GM12864 (cell line): ENCODE measurements at places on chromosomes 4 and X.

- no peak for DNase-seq
Measured at GRCh38 chr4:38582889-38583470, 81.0 kb upstream of the KLF3 start.

DNA sequence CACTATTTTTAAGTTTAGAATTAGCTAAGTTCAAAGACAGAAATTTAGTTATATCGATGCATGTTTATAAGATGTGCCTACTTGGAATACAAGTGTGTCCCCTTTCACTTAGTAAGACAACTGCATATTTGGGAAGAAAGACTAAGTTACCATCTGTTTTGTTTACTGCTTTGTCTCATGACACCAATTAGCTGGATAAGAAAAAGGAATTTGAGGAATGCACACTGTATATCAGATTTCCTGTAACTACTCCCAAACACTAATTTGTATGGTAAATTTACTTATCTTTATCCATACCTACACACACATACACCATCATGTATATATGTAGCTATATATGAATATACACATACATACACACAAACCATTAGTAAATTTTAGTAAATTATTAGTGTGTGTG is 1442.8 kb upstream of the IGFBP7 start:
- no peak for DNase-seq

DNA sequence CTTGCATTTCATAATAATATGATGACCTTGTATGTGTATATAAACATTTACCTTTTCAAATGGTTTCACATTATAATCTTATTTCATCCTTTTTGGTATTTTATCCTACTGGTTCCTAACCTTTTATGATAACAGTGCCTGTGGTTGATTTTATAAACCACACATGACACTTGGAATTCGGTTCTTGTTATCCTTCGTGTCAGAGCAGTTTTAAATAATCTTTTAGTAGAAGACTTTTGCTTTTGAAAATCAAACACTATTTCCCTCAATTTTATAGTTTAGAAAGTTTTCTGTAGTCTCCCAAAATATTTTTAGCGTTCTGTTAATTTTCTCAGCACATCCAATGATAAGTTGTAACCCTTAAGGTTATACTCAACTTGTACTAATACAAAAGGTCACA is 676.8 kb downstream of the RAPGEF2 start:
- DNase-seq = no peak

DNA sequence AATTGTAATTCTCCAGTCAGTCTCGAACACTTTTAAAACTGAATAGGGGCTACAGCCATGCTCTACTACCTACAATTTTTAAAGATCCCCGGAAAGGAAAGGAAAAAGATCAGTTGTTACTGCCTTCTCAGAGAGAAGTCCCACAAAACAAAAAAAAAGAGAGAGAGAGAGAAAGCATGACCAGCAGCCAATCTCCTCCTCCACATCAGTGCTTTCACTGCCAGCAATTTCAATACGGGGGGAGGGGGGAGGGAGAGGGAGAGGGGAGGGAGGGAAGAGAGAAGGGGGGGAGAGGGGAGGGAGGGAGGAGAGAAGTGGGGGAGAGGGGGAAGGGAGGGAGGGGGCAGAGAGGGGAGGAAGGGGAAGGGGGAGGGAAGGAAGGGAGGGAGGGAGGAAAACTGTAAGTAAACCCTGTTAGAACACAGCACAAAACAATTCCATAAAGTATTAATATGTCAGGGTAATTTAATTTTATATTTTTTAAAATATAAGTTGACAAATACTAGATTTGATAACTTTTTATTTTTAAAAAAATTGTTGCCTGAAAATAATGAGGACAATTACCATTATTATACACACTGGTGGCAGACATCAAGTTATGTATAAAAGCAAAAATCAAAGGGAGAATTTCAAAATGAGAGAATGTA is 108.0 kb downstream of the LRBA start:
- no peak for DNase-seq

DNA sequence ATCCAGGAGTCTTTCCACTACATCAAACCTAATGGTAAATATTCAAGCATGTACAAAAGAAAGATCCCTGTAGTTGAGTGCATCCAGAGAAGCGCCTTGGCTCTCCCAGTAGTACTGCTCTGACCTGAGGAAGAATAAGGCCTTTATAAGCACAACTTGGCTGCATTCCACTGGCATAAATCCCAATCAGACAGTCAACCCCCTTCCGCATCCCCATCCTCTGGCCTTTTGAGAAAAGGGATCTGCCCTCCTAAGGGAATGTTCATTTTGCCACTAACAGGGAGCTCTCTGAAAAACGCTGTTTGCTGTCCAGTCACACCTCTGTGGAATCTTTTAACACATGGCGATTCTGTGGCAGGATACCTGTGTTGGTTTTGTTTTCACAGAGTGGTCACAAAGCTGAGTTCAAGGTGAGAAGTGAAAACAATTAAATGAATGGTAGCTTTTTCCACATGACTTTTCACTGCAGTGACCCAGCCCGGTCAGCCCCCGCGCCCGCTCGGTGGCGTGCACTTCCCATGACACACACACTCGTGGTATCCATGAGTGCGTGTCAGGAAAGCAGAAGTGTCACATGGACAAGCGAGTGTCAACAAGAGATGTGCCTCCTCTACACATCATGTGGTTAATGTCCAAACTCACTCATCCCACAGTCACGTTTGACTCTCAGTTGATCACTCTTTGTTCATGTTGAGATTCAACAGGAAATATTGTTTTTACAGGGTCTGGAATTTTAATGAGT is 112.2 kb upstream of the ENPP6 start:
- DNase-seq = no peak

DNA sequence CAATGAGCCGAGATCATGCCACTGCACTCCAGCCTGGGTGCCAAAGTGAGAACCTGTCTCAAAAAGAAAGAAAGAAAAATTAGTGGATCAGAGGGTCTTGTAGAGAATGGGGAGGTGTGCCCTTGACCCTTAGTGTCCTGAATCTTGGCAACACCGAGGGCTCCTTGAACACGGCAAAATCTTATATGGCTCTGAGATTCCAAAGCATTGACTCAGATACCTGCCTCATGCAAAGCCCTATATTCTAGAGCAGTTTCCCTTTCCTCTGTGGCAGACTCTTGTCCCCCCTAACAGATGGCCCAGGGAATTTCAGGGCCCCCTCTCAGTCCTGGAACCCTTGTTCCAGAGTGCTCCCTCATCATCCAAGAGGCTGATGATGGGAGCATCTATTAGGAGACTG is 6.8 kb downstream of the CLDN2 start:
- DNase-seq = no peak

- DNase-seq = no peak
Measured at GRCh38 chrX:129836827-129837226, 6.9 kb downstream of the ZDHHC9 start.

GRCh38 chr4:118930255-118930654 is 41.6 kb downstream of the SYNPO2 start:
- no peak for DNase-seq

- DNase-seq = no peak
Measured at GRCh38 chr4:142452161-142452855, 393.8 kb downstream of the INPP4B start.

DNA sequence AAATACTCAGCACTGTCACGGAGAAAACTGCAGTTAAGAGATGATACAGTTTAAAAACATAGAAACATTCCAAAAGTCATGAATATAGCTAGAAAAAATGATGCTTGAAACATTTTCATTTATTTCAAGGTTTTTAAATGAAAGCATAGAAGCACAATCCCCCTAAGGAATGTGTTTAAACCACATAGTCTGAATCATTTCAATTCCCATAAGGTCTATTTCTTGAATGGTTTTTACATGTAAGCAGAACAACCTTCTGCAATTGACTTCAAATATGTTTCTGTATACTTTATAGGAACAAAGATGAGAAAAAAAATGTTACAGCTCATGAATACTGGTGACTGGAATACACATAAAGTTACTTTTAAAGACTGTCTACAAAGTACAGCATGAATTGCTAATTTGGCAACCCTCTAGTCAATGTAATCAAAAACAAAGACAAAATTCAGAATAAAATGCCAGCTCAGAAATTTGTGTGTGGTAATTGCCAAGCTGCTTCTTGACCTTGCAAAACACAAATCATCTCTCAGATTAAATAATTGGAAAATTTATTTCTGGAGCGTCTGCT is 886.4 kb upstream of the ADGRL3 start:
- no peak for DNase-seq

DNA sequence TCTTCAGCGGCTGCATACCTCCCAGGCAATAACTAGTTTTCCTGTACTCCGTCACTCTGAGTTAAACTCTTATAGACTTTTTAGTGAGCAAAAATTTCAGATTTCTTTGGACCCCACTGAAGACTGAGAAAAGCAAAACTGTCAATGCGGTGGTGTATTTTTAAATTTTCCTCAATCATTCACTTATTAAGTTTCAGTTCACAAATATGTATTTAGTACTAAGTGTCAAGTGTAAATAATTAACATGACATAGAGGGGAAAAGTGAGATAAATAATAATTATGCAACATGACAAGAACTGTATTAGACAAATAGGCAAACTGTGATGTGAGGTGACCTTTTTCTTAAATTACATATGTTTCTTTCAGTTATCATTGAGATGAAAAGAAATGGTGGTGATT is 124.4 kb downstream of the NAF1 start:
- DNase-seq = no peak

- DNase-seq = no peak
Measured at GRCh38 chr4:5162909-5163508, 111.7 kb downstream of the STK32B start.

- DNase-seq = no peak
Measured at GRCh38 chr4:77232653-77233052, 75.6 kb downstream of the CCNG2 start.

DNA sequence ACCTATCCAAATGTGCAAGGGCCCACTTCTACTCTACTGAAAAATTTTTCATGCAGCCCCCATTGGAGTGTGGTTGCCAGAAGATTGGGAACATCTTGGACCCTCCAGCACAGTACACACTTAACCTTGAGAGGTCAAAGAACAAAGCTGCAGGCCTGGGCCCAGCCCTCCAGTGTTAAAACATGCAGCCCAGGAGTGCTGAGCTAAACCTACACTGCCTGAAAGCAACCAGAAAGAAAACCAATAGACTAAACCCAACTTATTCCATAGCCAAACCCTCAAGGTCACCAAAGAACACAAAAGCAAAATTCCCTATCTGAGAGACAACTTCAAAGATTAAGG is 47.9 kb downstream of the TECRL start:
- no peak for DNase-seq

DNA sequence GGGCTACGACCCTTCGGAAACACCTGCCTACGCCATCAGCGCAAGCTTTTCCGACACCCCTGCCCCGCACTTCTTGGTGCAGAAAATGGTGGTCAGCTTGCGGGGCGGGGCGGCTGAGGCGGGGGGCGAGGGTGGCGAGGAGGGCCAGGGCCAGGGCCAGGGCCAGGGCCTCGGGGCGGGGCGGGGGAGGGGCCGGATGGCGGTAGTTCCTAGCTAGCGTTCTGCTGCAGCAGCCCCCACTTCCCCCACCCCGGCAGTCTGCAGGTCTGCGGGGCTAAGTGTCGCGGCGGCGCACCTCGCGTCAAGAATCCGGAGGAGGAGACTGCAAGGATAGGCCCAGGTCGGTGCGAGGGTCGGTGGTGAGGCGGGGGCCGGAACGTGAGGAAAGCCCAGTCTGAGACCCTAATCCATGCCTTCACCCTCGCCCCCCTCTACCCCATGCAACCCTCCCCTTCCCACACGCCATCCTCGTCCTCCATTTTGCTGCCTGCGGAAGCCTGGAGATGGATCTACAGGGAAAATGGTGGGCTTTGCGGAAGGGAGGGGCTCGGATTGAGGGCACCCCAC is 600 bp downstream of the BEX4 start:
- no peak for DNase-seq

- no peak for DNase-seq
Measured at GRCh38 chrX:154809939-154810665, 4.8 kb upstream of the MPP1 start.

- no peak for DNase-seq
Measured at GRCh38 chr4:101711590-101712260, 78.8 kb upstream of the BANK1 start.

DNA sequence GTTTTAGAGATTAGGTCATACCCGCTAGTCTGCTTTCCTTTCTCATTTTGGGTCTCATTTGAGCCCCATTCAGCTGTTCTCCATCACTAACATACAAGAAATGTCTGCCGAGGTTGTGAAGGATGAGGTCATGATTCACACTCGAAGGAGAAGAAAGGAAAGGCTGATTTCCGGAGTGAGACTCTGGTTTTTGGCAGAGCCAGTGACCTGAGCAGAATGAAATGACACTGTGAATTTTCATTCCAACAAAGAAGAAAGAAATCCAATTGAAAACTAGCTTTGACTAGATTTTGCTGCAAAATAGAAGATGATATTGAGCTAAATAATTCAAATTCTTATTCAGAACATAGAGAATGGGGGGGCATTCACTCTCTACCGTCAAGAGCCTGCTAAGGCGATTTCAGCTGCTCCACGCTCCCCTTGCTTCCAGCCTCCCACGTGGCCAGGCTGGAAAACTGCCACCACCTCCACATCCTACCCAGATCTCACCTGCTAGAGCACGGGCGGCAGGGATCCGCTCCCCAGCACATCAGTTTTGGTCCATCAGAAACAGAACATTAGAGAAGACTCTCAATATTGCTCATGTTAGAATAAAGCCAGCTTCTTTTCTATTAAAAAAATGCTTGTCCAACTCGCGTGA is 39.0 kb downstream of the F11 start:
- no peak for DNase-seq

- DNase-seq = no peak
Measured at GRCh38 chrX:115940888-115941332, 229.6 kb upstream of the AGTR2 start.

- no peak for DNase-seq
Measured at GRCh38 chr4:183348706-183349659, 26.8 kb upstream of the CLDN24 start.

- DNase-seq = no peak
Measured at GRCh38 chrX:16718824-16719333, 533 bp upstream of the SYAP1 start.

GRCh38 chrX:13005661-13006473 is 31.0 kb downstream of the TMSB4X start:
- peak; percentile 77 for DNase-seq

GRCh38 chr4:106951891-106952290 is 84.2 kb downstream of the DKK2 start:
- DNase-seq = no peak

- DNase-seq = peak; percentile 52
Measured at GRCh38 chr4:71338846-71339593, at the start of gene SLC4A4. Gene SLC4A4 (plus strand): TSS chr4:71339020.

DNA sequence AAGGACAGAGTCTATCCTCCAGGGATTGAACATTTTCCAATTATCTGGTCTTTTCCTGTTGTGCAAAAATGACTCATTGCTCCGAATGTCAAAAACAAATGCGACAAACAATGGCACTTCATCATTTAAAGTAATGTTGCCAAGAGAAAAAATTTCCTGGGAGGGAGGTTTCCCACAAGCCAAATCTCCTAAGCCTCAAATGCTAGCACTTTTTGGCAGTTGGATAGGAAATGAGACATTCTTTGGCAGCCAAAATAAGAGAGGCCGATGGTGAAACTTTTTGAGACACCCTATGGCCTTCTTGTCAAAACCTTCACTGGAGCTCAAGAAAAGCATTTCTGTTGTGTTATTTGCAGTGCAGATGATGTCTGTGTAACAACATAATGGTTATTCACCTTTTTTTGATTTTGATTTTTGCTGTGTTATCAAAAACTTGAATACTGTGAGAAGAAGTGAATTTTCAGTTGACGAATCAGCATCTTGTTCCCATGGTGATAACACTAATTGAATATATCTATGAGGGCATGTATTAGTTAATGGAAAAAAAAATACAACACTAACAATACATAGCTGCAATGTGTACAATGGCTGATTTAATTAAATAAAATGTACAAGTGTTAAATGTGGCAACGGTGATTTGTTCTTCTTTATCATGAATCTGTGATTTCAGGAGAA is 333.8 kb downstream of the ANK2 start:
- DNase-seq = no peak

GRCh38 chrX:106302304-106302703 is 134.2 kb downstream of the PWWP3B start:
- no peak for DNase-seq
